Vagina (tissue), 2 donors: ENCODE measurements at places on chromosomes 1 and 21. TPM values are rescaled to one million over a fixed set of nuclear protein-coding genes. Genes with fewer than 3 reads are reported as not detected.

NBPF20 gene
- 1.7 TPM for total RNA-seq

NSL1 gene
- 92.3 TPM for total RNA-seq

OLFML2B gene
- 12.8 TPM for total RNA-seq

HSF2BP gene
- total RNA-seq, result 2.7 TPM

NBPF8 gene
- 11.0 TPM for total RNA-seq

HMGCS2 gene
- 22.8 TPM for total RNA-seq

GCLM gene
- 8.1 TPM for total RNA-seq

COL8A2 gene
- total RNA-seq, result 6.4 TPM

ANKRD34A gene
- 1.7 TPM for total RNA-seq

HES4 gene
- 34.6 TPM for total RNA-seq

EDARADD gene
- 1.2 TPM for total RNA-seq

GUCA2A gene
- total RNA-seq, result not detected

TEKT2 gene
- not detected for total RNA-seq

WRAP73 gene
- total RNA-seq, result 23.3 TPM

- no peak for DNase-seq
Measured at GRCh38 chr1:206105464-206105995, 11.7 kb downstream of the AVPR1B start.

GRCh38 chr1:182754543-182755314 lies 34.8 kb upstream of the NPL start:
- no peak for DNase-seq

DNA sequence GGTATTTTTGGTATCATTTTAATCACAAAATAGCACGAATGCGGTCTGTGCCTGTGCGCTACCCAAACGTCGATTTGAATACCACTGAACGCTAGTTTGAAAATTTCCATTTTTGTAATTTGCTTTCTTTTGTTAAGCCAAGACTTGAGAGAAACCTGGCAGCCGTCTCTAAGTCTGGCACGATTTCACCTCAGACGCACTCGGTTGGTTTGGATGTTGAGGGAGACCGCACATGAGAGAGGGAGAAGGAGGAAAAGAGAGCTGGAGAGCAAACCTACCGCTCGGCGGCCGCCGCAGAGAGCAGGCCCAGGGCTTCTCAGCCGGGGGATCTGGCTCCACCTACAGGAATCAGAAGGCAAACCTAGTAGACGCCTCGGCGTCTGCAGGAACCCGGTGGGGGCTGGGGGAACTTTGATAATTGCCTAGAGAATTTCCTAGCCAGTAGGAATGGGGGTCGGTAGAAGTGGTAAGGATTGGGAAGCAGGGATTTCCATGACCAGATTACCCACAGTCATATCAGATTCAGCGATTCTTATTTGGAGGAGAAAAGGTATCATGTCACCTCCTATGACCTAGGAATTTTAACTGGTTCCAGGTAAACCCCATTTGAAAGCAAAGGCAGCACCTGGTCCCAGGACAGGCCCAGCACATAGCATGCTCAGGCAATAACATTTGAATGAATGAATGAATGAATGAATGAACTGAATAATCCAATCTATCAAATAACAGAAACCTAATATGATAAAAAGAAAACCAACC lies 83.2 kb downstream of the TM2D1 start:
- no peak for DNase-seq

GRCh38 chr21:19683492-19683891 lies 1279.9 kb upstream of the TMPRSS15 start:
- DNase-seq, result no peak

GRCh38 chr1:75707191-75707590 lies 17.3 kb upstream of the ACADM start:
- no peak for DNase-seq

- no peak for DNase-seq
Measured at GRCh38 chr1:190475421-190476141, 2.1 kb downstream of the BRINP3 start.

DNA sequence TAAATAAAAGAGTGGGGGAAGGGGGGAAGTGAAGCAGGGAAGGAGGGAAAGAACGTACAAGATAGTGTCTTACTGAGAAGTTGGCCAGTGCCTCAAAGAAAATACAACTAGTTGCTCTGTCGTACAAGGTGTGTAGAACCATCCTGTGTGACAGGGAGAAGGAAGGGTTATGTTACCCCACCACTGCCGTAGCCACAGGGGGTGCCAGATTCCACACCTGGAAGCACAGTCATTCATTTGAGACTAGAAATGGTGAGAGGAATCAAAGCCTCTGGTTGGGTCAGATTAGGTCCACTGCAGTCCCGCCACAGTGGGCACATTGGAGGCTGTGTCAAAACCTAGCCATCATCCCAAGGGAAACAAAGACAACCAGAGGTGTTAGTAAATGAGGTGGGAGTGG lies 2.7 kb upstream of the ERI3 start:
- no peak for DNase-seq

- DNase-seq, result no peak
Measured at GRCh38 chr21:16476056-16476825, 746.5 kb downstream of the USP25 start.

DNA sequence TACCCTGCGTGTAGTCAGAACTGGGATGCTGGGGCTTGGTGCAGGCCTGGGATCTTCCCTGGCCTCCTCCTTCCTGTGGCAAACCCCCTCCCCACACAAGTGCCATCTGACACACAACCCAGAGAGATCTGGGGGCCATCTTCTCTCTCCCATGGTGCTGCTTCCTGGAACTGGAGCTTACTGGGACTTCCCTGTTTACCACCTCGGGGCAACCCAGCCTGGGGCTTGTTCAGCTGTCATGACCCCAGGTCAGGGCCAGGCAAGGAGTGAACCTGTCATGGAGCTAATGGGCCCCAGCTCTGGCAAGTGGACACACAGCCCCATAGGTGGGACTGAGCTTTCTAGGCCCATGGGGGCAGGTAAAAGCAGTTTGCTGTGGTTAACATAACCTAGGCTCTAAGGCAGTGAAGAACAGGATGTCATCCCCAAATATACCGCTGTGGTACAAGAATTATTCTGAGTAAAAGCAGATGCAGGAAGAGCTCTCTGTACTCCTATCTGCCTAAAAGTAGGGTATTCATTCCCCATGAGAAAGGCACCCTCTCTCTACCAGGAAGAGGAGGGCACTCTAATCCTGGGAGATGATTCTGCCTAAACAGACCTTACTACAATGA lies 2.4 kb downstream of the TRIM11 start:
- DNase-seq, result no peak

- DNase-seq, result no peak
Measured at GRCh38 chr1:72567521-72567920, 285.2 kb upstream of the NEGR1 start.

- DNase-seq, result no peak
Measured at GRCh38 chr1:156525856-156526489, 25.4 kb upstream of the MEF2D start.

DNA sequence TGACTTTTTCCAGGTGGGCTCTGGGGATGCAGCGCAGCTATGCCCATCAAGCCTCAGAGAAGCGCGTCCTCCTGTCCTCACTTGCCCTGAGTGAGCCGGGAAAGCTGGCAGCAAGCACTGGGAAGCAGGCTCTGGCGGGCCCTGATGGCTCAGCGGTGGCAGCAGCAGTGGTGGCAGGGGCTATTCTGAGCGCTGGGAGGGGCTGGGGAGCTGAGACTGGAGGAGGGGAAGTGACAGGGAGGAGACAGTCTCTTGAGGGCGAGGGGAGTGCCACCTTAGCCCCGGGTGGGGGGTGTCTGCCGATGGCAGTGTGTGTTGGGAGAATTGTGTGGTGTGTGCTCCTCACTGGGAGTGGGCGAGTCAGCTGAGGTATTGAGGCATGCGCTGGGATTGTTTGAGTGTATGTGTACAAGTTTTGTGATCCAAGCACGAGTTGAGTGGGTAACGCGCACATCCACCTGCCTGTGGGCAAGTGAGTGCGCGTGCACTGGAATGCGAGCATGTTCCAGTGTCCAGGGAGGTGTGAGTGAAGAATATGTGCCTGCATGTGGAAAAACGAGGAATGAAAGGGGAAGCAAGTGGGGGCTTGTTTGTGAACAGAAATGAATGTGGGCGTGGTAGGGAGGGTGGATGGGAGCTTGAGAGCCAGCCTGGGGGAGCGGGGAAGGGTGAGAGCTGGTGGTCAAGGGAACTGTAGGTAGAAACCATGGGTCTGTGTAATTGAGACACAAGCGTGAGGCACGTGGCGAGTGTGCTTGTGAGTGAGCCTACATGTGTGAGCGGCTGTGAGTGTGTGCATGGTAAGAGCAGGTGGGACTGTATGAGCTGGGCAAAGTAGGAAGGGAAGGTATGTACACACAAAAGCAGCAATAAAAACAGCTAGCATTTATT lies 2.9 kb upstream of the FOXO6 start:
- DNase-seq, result peak; percentile 84

DNA sequence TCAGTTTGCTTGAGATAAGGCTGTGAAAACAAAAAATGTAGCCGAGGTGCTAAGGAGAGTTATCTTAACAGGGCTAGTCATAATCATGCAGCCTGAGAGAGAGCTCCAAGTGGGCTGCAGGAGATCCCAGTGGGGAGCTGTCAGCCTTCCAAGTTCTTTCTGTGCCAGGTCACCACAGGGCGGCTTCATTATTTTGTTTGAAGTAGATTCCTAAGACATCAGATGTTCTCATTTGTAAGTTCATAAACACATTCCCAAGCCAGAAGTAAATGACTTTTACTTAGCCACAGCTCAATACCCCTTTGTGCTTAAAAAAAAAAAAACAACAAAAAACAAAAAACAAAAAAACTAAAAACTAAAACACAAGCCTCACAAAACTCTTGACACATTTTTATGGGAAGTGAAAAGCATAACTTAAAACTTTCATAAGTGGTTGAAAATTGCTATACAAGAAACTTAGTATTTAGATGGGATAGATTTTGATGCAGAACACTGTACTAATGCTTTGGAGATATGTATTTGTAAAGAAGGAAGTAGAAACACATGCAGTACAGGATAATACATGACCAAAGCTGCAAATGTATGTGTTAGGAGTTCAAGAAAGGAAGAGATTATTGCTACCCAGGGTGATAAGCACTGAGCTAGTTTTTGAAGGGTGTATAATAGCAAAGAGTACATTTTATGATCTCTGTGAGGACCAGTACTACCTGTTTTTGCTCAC lies 8.6 kb downstream of the CDC14A start:
- no peak for DNase-seq

GRCh38 chr21:31732597-31733550 lies 956 bp upstream of the SCAF4 start:
- DNase-seq, result no peak

- DNase-seq, result no peak
Measured at GRCh38 chr1:155645648-155646047, 35.6 kb downstream of the MSTO1 start.

DNA sequence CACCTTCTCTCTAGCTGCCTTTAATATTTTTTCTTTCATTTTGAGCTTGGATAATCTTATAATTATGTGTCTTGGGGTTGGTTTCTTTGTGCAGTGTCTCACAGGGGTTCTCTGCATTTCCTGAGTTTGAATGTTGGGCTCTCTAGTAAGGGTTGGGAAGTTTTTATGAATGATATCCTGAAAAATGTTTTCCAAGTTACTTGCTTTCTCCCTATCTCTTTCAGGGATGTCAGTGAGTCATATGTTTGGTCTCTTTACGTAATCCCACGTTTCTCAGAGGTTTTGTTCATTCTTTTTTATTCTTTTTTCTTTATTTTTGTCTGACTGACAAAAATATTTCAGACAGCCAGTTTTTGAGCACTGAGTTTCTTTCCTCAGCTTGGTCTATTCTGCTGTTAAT lies 55.4 kb upstream of the CCDC190 start:
- DNase-seq, result no peak

- DNase-seq, result no peak
Measured at GRCh38 chr21:39685991-39686390, 59.0 kb upstream of the IGSF5 start.

DNA sequence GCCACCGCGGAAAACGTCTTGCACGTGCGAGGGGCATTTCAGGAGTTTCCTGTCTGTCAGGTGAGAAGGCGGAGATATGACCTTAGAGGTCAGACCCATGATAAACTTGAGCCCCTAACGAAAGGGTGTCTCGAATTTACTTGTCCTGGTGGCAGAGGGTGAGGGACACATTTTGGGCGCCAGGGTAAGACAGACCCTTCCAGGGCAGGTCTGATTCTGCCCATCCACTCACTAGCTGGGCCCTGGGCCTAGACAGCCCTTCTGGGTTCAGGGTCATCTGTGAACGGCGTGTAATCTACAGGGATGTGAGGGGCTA lies 395 bp upstream of the CSRP1 start:
- DNase-seq, result no peak

- DNase-seq, result no peak
Measured at GRCh38 chr1:187626056-187626455, 797.3 kb downstream of the PLA2G4A start.

DNA sequence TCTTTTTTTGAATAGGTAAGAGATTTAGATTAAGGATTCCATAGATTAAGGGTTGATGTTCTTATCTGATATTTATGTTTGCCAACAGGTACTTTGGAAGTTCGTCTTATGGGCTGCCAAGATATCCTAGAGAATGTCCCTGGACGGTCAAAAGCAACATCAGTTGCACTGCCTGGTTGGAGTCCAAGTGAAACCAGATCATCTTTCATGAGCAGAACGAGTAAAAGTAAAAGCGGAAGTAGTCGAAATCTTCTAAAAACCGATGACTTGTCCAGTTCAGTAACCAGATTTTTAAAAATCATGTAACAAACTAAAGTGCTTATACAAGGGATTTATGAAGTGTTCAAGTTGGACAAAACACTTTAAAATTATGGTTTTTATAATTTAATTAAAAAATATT lies 100.5 kb downstream of the PKN2 start:
- DNase-seq, result no peak

- DNase-seq, result no peak
Measured at GRCh38 chr1:92759361-92759760, 25.5 kb downstream of the EVI5 start.

DNA sequence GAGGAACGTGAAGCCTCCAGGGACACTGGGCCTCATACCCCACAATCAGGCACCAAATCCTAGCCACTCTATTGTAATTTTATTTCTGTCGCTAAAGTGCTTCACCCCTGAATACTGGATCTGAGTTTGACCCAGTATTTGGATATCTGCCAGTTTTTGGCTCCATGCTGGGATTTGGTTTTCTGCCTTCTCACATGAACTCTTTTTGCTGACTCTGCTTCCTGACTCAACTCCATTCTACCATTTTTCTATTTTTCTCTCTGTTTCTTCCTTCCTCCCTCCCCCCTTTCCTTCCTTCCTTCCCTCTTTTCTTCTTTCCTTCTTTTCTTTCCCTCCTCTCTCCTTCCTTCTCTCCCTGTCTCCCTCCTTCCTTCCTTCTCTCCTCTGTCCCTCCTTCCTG lies 151.3 kb upstream of the GJB5 start:
- no peak for DNase-seq

GRCh38 chr1:202781180-202781579 lies 27.0 kb downstream of the KDM5B start:
- DNase-seq, result no peak
